NCI-H446 treated with DMSO at 0.1 percent for 48 hours (cell line): ENCODE measurements at places on chromosomes 6 and 20.

DNA sequence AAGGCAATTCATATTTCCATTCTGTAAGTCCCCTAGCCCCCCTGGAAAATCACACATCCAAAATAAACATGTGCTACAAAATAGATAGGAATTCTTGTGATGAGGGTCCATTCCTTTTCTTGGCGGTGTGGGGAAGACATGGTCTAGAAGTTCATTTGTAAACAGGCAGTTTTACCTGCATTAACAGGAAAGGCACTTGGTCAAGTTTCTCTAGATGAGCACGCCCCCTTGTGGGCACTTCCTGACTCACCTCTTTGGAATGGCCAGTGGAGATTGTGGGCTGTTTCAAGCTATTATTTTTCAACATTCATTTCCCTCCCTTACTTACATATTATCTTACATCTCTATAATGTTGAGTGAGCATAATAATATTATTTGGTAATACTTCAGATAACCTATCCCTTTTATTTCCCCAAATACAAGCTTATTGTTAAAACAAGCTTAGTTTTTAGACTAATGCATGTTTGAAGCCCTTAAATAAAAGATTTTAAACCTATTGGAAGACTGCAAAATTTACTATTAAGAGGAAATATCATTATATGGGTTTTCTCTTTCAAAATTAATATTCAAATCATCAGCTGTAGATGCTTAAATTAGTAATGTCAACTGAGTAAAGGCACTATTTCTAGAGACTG, 92.1 kb downstream of the TASP1 start:
- DNase-seq = peak; percentile 4

- no peak for DNase-seq
Observed at GRCh38 chr20:4507288-4507719, 214.4 kb upstream of the PRND start.

- no peak for DNase-seq
Observed at GRCh38 chr6:113381232-113381631, 475.9 kb upstream of the MARCKS start.

- DNase-seq = peak; percentile 48
Observed at GRCh38 chr6:133501675-133502270, 260.6 kb downstream of the EYA4 start.

DNA sequence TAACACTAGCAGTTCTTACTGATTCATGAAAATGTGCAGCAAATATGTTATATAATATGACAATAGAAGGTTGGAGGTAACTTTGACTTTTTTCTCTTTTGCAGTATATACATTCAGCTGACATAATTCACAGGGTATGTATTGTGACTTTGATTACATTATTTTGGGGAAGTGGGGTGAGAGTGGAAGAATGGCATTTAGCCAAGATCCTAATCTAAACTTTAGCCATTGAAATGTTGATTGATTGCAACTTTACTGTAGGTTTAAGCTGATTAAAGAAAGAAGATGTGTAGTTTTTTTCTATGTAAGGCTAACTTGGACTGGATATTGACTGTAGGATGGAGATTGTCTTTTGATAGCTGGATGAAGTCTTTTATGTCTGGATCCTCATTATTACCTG, 46.0 kb downstream of the MAPK14 start:
- no peak for DNase-seq

GRCh38 chr20:1376408-1377270, 16.2 kb downstream of the FKBP1A start:
- DNase-seq = no peak

DNA sequence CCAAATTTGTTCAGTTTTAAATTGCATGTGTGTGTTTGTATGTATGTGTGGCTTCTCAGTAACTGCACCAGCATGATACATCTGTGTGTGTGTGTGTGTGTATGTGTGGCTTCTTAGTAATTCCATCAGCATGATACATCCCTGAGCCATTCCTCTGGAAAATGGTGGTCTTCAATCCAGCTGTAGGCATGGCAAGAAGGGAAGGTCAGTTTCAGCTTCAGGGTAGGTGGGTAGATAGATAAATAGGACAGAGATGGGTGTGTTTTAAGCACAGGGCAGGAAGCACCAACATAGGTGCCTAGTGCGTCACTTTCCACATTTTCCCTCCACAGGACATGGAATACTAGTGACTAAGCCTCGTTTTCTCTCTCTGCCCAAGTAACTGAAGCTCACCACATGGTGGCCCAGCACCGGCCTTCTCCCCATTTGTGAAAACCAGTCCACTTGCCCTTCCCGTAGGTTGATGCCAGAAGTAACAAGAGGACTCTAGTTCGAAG, 82.9 kb downstream of the RPP40 start:
- no peak for DNase-seq

DNA sequence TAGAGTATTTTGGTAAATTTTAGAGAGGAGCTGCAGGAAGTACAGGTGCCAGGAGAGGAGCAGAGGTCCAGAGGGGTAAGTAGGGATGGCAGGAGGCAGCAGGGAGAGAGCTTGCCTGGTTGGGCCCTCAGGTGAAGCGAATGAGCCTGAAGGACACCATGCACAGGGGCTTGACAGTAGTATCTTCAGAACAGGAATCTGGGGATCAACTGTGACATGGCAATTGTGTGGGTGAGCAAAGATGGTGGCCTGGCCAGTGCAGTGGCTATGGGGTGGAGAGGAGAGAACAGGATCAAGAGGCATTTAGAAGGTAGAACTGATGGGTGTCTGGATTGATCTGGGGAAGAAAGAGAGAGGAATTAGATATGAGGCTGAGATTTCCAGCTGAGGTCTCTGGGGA, 68.7 kb upstream of the RNF24 start:
- no peak for DNase-seq

DNA sequence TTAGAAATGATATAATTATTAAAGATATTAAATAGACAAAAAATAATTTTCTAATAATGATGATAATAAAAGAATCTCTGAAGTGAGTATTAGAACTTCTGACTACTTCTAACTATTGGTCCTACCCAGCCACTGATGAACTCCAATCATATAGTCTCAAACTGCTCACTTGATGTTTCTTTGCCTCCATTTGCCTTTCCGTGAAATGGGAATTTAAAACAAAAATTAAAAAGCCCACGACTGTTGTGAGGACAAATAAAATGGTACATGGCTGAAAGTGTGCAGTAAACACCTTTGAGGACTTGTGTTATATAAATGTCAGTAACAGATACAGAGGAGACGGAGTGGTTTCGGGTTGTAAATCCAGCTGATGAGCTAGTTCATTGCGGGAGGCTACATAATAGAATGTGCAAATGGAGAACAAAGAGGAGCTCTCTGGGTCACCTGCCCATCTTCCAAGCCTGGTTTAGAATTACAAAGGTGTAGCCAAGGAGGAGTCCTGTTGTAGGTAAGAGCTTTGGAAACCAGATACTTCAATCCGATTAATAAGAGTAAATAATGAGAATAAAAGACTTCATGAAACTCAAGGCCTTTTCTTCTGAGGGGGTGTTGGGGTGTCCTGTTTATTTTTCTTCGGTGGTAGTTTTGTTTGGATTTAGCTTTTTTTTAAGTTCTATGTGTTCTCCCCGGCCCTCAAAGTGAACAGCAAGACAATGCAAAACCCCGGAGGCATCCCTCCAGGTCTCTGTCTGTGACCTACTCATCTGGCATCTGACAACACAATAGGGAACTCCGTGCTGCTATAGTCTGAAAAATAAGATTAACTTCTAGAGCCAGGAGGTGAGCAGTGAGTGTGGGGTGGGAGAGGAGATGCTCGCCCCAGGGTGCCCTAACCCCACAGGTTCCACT, 4.4 kb upstream of the PXDC1 start:
- no peak for DNase-seq

DNA sequence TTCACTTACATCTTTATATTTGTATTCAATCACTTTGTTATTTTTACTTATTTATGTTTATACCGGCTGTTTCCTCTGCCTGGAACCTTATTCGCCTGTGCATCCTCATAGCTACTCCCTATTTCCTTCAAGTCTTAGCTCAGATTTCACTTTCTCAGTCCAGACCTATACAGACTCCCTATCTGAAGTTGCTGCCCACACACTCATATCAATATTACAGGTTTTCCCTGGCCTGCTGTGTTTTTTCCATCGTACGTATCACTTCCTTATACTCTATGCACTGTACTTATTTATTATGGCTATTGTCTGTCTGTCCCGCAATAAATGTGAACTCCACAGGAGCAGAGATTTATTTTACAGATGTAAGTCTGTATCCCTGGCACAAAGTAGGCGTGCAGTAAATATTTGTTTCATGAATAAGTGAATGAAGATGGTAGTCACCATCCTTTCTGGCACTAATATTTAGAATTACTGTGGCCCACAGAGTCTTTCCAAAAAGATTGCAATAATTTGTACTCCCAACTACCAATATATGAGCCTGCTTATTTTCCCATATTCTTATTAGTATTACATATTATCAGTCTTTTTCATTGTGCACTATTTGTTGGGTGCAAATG, 64.9 kb downstream of the TNFAIP3 start:
- no peak for DNase-seq

GRCh38 chr6:112348891-112349635, 1.9 kb downstream of the RFPL4B start:
- DNase-seq = no peak

DNA sequence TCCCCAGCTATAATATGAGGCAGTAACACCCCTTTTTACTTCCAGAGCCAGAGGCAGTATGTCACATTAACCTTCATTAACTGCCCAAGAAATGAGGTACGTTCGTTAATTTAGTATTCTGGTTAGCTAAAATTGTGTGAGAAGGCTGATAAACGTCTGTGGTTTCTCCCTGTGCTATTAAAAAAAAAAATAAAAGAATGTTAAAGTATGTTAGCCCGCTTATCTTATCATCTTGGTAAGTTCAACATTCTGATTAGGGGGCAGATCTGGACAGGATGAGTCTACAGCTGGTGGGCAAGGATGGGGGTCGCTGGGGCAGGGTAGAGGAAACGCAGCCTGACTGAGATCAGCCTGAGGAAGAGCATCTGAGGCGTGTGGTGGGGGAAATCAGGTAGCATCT, 154.0 kb downstream of the PRL start:
- no peak for DNase-seq

GRCh38 chr6:70412252-70413113, 825 bp upstream of the FAM135A start:
- DNase-seq = no peak

DNA sequence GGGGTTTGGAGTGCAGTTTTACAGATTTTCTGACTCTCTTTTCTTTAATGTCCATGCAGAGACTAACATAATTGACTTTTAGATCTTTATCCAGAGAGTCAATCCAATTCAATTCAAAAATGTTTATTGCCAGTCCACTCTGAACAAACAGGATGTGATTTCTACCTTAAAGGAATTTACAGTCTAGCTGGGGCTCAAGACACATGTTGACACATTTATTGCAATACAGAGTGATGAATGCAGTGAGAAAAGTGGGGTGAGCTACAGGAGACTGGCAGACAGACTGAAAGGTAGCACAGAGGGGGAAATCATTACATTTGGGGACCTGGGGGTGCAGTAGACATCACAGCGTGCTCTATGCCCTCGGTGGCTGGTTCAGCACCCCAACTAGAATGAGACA, 193.9 kb downstream of the SLC24A3 start:
- no peak for DNase-seq

GRCh38 chr20:2771631-2772080, 28.8 kb downstream of the CPXM1 start:
- DNase-seq = no peak

DNA sequence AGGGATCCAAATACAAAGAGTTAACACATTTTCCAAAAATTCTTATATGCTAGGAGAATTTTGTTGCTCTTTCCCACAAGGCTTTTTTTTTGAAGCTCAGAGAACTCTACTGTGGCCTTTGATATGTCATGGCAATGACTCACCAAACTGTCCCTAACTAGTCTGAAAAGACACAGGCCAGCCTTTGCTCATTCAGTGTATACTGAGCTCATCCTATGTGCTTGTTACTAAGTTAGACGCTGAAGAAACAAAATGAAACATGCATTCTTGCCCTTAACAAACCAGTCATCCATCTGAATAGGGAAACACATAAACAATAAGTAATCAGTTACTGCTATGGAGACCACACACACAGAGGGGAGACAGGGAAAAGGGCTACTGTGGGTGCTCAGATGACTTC, 291.8 kb downstream of the FOXC1 start:
- DNase-seq = no peak

- DNase-seq = no peak
Observed at GRCh38 chr20:29299811-29300578, 1957.5 kb upstream of the DEFB115 start.

DNA sequence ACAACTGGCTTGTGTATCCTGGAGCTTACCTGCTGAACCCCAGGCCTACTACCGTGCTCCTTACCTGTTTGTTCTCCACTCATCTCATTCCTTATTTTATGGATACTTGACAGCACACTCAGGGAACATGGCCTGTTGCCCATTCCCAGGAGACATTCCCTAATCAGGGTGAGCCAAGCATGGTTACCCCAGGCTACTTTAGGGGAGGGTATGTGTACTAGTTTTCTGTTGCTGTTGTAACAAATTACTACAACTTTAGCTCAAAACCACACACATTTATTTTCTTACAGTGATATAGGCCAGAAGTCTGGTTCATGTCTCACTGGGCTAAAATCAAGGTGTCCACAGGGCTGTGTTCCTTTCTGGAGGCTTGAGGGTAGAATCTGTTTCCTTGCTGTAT, 15.0 kb upstream of the TRAM2 start:
- no peak for DNase-seq

DNA sequence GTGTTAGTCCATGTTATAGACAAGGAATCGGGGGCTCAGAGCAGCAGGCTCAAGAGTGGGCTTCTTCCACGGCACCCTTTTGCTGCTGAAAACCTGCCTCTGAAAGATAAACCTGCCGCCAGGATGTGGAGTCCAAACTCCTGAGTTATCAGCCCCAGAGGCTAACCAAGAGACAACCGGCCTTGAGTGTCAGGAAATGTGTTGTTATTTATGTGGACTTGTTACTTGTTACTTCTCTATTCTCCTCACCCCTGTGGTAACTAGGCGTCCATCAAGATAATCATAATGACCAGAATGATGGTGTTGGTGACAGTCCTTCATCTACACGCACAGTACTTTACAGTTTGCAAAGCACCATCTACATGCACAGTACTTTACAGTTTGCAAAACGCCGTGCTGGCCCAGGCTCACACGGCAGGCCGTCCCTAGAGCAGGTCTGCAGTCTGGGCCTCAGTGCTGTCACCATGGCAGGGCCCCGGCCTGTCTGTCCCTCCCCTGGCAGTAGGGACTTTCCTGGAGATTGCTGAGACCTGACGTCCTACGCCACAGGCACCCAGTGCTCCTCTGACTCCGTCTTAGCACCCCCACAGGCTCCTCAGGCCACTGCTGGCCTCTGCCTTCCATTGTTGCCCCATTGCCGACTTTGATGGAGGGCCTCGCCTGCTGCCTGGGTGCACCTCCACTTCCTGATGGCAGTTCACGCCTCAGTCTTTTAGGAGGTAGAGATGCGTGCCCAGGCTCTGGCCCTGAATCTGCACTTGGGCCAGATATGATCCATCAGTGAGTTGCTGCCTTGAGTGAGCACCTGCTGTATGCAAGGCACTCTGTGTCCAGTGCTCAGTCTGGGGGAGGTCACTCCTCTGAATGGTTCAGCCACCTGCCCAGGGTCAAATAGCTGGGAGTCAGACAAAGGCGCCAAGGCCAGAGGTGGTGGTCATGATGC, 9.1 kb upstream of the BPIFB4 start:
- DNase-seq = no peak

- DNase-seq = no peak
Observed at GRCh38 chr6:53428886-53429285, 80.1 kb upstream of the ELOVL5 start.
